ENCODE measurements at places on chromosomes 13 and 19.

- no peak for DNase-seq
Observed at GRCh38 chr13:24734950-24735349, 29.0 kb upstream of the RNF17 start.

DNA sequence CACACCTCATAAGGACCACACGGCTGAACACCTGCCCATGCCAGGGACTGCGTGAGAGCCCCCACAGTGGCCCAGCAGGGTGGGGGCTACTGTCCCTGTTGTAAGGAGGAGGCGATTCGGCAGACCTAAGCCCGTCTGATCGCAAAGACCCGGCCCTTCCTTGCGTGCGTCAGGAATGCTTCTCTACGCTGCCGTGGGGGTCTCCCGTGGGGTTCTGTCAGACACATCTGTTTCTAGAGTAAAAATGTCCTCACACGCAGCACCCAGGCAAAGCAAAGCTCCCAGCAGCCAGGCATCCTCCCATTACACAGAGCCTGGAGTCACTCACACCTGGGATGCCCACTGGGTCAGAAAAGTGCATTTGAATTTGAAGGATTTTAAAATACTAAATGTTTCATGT is 147.7 kb upstream of the SOX1 start:
- DNase-seq = no peak

- no peak for DNase-seq
Observed at GRCh38 chr13:63190219-63190618, 1774.6 kb upstream of the PCDH20 start.

DNA sequence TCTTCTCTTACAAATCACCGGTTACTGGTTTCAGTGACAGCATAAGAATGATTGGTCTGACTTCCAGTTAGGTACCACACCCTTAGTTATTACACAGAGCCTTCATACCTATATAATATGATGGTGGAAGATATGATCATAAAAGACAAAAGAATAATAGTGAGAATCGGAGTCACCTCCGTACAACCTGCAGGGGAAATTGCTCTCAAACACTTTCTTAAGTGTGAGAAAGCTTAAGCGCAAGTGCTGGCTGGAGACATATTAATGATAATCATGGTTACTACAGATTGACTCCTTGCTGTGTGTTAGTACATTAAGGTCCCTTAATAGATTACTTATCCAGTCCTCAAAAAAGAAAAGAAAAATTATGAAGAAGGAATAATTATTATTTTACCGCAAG is 1.8 kb upstream of the LHFPL6 start:
- no peak for DNase-seq

- no peak for DNase-seq
Observed at GRCh38 chr13:109949397-109949796, 163.0 kb upstream of the IRS2 start.

- DNase-seq = no peak
Observed at GRCh38 chr19:48393559-48394330, at the start of gene GRIN2D. GRIN2D (plus strand) TSS chr19:48393668; CDS start chr19:48398393, 4,725 bp downstream.

DNA sequence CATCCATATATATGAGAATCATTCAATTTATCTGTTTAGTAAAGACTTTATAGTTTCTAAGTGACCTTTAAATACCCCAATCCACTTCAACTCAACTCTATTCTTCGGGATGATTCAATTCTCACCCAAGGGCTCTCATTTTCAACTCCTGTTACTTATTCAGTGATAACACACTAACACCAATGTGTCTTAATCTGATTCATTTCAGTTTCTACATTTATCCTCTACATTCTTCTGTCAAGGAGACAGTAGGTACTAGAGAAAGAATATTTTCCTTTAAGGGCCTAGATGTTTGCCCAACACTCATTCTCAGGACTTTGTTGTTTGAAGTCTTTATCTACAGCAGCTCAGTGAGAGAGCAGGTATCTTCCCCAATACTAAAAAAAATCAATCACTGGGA is 7.1 kb downstream of the ARGLU1 start:
- no peak for DNase-seq

GRCh38 chr13:83622422-83622784 is 259.9 kb downstream of the SLITRK1 start:
- no peak for DNase-seq

DNA sequence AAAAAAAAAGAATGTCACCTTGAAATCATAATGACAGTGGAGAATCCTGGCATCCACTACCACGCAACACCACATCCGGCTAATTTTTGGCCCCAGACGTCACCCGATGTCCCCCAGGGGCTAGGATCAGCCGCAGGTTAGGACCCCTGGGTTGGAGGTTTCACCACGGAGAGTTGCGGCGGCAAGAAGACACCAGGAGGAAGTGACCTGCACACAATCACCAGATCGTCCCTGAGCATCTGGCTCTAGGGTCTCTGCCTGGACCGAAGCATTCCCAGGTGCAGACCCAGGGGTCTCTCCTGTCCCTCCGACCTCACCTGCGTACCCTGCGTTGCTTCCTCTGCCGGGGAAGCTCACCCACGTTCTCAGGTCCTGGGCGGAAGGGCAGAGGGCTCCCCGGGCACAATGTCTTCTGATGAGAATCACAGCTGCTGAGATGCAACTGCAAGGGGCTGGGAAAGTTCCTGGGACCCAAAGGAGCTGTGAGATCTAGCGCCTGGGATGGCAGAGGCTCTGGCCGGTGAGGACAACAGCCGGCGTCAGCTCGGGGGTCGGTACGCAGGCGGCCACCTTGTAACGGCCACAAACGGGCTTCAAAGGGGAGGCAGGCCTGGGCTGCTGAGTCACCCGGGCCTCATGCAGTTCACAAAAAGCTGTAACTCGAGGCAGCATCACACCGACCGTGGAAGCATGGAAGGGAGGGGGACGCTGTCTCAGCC is 111.2 kb downstream of the GADD45B start:
- DNase-seq = no peak

DNA sequence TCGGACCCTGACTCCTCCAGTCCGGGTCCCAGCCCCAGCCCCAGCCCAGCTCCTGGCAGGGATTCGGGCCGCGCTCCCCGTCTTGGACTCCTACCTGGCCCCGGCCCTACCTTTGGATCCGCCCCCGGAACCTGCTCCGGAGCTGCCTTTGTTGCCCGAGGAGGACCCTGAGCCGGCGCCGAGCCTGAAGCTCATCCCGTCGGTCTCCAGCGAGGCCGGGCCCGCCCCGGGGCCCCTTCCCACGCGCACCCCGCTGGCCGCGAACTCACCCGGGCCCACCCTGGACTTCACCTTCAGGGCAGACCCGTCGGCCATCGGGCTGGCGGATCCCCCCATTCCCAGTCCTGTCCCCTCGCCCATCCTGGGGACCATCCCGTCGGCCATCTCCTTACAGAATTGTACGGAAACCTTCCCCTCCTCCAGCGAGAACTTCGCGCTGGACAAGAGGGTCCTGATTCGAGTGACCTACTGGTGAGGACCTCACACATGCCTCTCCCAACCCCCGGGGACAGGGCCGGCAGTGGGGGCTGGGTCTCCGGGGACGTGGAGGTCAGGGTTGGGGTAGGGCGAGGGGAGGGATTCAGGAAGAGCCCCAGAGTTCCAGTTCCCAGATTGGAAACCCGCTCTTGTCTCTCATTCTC is 732 bp downstream of the SELENOV start:
- DNase-seq = no peak

- DNase-seq = no peak
Observed at GRCh38 chr19:51742789-51743188, 8.9 kb downstream of the FPR1 start.

DNA sequence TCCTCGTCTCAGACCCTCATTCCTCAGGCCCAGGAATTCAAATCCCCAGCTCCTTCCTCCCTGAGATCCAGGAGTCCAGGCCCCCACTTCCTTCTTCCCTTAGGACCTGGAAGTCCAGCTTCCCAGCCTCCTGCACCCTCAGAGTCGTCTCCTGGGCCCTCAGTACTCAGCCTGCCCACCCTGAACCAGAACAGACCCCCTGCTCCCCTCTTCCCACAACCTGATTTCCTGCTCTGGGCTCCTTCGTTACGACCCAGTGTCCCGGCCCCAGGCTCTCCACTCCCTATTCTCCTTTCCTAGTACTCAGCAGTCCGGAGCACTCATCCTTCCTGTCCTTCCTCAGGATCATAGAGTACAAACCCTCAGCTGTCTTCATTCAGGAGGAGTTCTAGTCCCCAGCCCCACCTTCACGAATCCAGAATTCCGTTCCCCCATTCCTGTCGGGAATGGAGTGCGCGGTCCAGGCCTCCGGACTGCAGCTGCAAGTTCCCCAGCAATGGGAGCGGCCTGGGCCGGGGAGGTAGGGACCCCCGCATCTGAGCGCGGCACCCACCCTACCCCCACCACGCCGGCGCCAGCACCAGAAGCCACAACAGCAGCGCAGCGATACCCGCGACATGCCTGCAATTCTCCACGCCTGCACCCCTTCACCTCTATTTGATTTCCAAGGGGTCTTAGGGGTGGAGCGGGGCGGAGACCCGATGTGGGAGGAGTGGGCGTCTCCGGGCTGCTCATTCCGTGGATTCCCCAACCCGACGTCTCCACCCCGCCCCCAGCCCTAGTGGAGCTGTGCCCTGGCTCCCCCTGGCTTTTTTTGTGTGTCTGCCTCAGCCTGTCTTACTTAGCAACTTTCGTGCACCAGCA is 12.7 kb downstream of the EGLN2 start:
- DNase-seq = no peak

- no peak for DNase-seq
Observed at GRCh38 chr13:23957981-23958380, 60.7 kb upstream of the C1QTNF9B start.

DNA sequence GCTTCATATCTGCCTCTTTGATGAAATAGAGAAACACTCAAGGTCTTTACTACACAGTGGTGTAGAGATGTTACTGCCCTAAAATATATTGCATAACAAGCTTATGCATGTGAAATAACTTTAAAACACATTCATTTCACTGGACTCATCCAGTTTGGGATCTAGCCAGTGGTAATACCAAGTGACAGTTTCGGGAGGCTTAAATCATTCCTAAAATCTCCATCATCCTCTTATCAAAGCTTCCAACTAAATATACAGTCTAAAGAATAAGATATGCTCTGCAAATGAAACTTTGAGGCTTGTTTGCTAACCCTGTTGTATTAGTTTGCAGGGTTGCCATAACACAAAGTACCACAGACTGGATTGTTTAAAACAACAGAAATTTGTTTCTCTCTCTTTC is 52.8 kb downstream of the THSD1 start:
- DNase-seq = no peak

- DNase-seq = no peak
Observed at GRCh38 chr13:77305266-77305665, 21.6 kb downstream of the MYCBP2 start.

GRCh38 chr19:7869910-7870511 is 4.2 kb downstream of the PRR36 start:
- no peak for DNase-seq

DNA sequence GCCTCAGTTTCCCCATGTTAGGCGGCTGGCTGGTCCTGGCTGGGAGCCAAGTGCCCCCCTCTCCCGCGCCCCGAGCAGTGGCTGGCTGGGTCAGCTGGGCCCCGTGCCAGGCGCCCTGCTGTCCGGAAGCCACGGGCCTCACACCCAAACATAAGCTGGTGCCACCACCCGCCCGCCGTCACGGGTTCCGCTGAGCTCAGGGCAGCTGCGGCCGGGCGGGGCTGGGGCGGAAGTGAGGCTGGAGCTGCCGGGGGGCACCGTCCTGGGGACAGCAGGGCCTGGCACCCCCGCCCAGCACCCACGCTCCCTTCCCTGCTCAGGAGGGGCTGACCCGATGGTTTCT is 19.3 kb downstream of the HCN2 start:
- no peak for DNase-seq

GRCh38 chr19:50290011-50290410 is 39.2 kb downstream of the KCNC3 start:
- DNase-seq = no peak

GRCh38 chr13:85266771-85267170 is 532.4 kb downstream of the SLITRK6 start:
- DNase-seq = no peak

- no peak for DNase-seq
Observed at GRCh38 chr13:20769091-20769490, 4.7 kb downstream of the EEF1AKMT1 start.

GRCh38 chr19:4929186-4929585 is 19.9 kb downstream of the UHRF1 start:
- no peak for DNase-seq

DNA sequence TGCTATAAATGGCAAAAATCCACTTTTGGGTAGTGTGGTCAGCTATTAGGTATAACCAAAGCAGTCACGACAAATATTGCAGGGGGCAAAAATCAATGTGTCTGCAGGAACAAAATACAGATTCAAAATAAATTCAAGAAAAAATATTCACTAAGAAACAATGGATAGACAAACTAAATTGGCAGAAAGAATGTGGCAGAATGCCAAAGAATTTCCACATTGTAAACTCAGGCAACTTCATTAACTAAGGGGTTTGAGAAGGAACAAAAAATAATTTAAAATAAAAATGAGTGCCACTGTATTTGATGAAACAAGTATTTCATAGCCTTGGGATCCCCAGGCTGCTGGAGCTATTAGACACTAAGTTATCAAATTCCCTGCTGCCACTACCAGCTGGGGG is 193.1 kb downstream of the VWA8 start:
- no peak for DNase-seq

GRCh38 chr13:84985860-84986259 is 813.4 kb downstream of the SLITRK6 start:
- DNase-seq = no peak

DNA sequence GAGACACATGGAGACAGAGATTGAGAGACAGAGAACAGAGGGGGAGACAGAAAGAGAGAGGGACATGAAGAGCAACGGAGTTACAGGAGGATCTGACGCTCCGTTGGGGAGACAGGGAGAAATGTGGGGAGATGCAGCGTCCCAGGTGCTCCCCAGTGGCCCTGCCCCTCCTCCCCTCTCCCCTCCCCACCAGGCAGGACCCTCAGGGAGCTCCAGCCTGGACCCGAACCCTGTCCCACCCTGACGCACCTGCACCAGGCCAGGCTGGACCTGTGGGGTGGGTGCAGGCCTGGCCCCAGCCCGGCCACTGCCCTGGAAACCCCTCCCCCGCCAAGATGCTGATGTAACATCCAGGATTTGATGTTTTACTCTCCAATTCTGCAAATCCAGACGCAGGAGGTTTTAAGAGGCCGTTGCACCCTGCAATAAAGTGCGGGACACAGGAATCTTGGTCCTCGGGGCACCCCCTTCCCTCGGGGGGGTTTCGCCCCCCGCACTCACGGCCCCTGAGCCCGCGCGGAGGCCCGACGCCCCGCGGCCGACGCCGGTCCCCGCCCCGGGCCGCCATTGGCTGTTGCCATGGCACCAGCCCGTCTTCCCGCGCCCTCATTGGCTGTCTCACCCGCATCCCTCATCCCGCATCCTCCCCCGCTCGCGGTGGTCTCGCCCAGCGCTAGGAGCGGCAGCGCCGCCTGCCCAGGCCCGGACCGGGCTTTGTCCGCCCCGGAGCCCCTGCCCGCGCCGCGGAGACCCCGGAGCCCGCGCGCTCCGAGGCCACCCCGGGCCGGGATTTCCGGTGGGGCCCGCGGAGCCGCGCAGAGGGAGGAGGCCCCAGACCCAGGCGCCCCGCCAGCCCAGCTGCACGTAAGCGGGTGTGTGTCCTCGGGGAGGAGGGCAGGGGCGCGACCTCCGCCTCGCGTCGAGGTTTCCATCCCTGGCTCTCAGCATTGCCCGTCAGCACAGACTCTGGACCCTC is at the start of gene APC2:
APC2 (plus strand) TSS at position 655 of the 976 bp plus-strand sequence. CDS start 2,881 bp downstream, outside the sequence.
- no peak for DNase-seq

GRCh38 chr13:38680912-38681311 is 6.0 kb upstream of the FREM2 start:
- DNase-seq = no peak

- no peak for DNase-seq
Observed at GRCh38 chr13:30998136-30999088, 66.0 kb downstream of the TEX26 start.

GRCh38 chr13:95250961-95251360 is 50.3 kb downstream of the ABCC4 start:
- DNase-seq = no peak
